Activated CD4-positive, alpha-beta T cell treated with anti-CD3 and anti-CD28 coated beads, Interleukin-2, amount 50 U/mL, for 4 hours (primary cell): ENCODE measurements at places on chromosomes 16 and 17.

DNA sequence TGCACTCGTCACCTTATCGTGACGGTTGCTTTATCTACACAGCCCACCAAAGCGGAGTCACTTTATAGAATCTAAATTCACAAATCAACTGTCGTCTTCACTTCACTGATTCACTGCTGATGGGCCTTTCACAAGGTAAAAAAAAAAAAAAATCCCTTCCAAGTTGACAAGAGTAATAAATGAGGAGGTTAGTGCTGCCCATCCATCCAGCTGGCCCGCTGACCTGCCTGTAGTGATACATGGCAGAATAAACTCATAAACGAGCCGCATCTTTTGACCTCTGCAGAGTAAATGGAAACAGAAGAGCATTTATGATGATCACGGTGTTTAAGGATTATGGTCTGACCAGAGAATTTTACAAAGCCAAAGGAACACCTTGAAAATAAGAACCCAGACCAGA lies 227.3 kb upstream of the IRX5 start:
- no peak for DNase-seq

DNA sequence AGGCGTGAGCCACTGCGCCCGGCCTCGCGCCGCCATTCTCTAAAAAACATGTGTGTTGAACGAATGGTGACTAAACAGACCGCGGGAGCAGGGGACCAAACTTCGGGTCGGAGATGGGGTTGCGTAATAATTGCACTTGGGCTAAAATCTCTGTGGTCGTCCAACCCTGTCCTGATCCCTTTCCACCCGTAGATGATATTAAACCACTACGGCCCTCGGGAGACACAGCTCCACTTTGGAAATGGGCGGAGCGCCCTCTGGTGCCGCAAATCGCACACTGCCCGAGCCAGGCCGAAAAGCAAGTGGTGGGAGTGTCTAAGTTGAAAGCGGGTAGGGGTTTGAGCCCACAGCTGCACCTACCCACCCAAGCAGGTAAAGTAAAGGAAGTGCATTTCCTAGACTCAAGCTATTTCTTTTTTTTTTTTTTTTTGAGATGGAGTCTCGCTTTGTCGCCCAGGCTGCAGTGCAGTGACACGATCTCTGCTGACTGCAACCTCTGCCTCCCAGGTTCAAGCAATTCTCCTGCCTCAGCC lies 17.0 kb downstream of the CAVIN1 start:
- peak; percentile 83 for DNase-seq

DNA sequence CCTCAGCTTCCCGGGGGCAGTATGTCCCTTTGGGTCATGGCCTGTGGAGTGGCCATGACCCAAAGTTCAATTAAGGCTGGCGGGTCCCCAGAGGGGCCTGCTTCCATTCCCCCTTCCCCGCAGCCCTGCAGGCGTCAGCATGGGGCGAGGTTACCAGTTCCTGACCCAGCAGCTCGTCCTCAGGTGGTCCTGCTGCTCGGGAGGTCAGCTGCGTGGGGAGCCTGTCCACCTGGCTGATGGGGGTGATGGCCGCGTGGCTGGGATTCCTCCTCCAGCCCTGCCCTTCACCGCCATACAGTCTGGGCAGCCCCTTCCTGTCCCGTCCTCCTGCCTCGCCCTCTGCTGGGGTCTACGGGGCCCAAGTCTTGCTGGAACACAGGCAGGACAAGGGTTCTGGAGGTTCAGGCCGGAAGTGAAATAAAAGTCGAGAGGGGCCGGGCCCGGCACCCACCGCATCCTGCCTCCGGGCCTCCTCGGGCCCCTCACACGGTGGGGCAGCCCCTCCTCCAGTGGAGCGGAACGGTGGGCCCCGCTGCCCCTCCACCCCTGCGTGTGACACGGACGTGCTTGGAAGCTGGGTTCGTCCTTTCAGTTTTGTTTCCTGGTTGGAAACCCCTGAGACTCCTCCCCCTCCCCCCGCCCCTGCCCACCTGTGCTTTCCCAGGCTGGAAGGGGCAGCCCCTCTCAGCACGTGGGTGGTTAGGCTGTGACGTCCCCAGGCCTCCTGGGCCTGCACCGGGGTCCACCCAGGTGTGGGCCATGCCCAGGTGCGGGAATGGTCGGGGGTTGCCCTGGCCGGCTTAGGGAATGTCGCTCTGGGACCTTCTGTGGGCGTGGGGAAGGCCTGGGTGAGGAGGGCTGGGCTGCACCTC lies 6.8 kb downstream of the UBALD2 start:
- DNase-seq = peak; percentile 74

DNA sequence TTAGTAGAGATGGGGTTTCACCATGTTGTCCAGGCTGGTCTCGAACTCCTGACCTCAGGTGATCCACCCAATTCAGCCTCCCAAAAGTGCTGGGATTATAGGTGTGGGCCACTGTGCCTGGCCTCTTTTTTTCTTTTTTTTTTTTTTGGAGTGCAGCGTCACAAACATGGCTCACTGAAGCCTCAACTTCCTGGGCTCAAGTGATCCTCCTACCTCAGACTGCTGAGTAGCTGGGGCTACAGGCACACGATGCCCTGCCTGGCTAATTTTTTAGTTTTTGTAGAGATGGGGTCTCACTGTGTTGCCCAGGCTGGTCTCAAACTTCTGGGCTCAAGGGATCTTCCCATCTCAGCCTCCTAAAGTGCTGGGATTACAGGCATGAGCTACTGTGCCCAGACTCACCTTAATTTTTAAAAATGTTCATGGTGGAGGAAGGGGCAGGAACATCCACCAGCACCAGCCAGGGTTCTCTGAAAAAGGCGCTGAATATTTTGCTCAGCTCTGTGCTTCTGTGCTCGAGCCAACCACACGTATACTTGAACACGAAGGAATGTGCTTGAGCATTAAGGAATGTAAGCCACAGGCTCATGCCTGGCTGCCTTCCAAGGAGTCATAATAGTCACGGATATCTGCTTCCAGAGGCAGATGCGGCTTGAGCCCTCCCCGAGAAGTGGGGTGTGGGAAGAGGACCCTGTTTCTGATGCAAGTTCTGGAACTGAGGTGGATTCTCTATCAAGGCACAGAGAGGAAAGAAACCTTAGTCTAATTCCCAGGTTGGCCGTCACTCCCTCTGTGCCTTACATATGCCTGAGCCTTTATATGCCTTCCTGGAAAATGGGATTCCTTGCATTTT lies 65.5 kb upstream of the CREBBP start:
- no peak for DNase-seq

GRCh38 chr17:35089586-35090296 lies 26.2 kb upstream of the RFFL start:
- DNase-seq = peak; percentile 57

GRCh38 chr16:871562-872345 lies 71.2 kb upstream of the GNG13 start:
- DNase-seq = no peak
